ENCODE measurements at places on chromosomes 7 and 10. TPM values are rescaled to one million over a fixed set of nuclear protein-coding genes. Genes with fewer than 3 reads are reported as not detected.

- DNase-seq, result no peak
Measured at GRCh38 chr7:151342811-151343210, 1.2 kb downstream of the NUB1 start.

DNA sequence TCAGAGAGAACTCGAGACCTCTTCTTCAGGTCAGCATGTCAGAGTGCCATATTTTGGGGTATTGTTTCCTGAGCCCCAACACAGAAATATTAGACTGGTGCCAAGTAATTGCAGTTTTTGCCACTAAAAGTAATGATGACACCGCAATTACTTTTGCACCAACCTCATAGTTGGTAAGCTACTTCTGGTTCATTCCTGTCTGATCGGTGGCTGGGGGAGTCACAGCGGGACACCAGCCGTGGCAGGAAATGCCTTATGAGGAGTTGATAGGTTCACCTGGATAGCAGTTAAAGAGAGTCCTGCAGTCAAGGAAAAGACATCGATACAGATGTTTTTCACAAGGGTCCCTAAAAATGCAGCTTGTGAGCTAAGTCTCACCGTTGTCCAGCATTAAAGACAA is 23.9 kb upstream of the ATP6V0A4 start:
- DNase-seq, result peak; percentile 33

The DHX32 gene
- total RNA-seq, result 43.8 TPM

- DNase-seq, result peak; percentile 33
Measured at GRCh38 chr7:74572301-74572979, 85.1 kb upstream of the GTF2I start.

The ZCWPW1 gene
- 1.6 TPM for total RNA-seq

The OPN1SW gene
- not detected for total RNA-seq

The PNLIPRP3 gene
- total RNA-seq, result not detected

GRCh38 chr7:99120501-99120900 is 23.4 kb downstream of the SMURF1 start:
- no peak for DNase-seq

GRCh38 chr7:22865602-22865960 is 42.9 kb upstream of the TOMM7 start:
- no peak for DNase-seq

DNA sequence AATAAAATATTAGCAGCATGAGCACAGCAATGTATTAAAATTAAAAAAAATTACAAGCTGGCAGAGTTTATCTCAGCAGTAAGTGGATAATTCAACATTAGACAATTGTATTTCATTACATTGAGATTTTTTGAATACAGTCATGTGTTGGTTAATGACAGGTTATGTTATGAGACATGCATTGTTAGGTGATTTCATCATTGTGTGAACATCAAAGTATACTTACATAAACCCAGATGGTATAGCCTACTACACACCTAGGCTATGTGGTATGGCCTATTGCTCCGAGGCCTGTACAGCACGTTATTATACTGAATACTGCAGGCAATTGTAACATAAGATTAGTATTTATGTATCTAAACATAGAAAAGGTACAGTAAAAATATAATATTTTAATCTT is 29.7 kb downstream of the CCDC6 start:
- DNase-seq, result no peak

The DENND11 gene
- total RNA-seq, result 18.0 TPM

GRCh38 chr10:34223658-34224057 is 591.4 kb downstream of the PARD3 start:
- DNase-seq, result no peak

The FASTK gene
- total RNA-seq, result 86.3 TPM

DNA sequence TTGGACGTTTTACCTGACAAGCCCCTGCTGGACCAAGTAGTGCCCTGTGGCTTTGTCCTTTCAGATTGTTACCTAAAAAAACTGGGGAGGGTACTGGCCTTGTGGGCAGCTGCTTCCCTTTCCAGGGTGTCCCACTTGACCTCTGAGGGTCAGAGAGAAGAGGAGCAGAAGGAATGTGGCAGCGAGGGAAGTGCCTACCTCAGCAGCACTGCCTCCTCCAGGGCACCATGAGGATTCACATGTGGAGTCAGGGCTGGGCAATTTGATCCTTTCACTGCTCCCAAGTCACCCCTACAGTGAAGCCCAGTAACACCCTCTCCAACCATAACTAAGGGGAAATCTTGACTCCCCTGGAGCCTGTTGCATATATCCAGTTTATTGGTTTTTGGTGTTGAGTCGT is 64.6 kb downstream of the ITGB1 start:
- peak; percentile 38 for DNase-seq

GRCh38 chr10:85950921-85951320 is 415.7 kb downstream of the GRID1 start:
- no peak for DNase-seq

DNA sequence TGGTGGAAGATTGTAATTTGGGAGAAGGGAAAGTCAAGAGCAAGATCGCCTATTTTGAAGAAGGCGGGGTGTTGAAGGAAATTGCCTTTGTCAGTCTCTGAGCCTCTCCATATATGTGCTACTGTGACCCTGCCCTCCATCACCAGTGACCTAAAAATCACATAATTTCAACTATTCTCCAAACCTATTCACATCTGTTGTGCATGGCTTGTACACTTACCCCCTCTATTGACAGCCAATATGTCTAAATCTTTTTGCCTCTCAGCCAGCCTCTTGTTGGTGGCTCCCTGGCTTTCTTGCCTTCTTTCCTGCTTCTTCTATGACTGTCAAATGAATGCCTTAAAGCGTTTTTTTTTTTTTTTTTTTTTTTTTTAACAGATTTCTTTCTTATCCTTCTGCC is 295.6 kb downstream of the AUTS2 start:
- no peak for DNase-seq

DNA sequence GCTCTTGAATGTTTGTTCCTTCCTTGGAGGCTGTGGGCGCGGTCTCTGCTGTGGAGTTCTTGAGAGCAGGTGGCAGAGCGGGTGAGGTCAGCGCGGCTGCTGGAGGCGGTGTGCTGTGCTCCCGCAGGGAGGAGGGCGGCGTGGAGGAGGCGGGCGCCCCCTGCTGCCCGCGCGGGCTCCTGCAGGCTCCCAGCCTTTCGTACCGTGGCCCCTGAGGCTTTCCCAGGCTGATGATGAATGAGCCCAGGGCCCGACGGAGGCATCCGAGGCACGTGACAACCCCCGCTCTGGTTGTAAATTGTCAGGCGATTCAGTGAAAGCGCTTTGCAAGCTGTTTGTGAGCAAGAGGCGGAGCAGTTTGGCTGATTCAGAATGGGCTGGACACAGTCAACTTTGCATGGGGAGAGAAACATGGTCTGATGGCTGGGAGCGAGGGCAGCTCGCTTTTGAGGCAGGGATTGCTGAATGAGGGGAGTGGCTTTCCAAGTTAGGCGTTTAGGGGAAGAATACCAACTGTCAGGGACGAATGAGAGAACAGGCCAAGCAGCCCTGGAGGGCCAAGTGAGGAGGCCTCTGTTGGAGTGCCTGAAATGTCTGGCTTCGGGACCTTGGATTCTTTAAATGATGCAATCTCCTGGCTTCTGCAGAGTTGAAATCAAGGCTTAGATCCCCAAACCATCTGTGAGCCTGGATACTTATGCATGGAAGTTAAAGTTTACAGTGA is 46.6 kb downstream of the CDHR3 start:
- DNase-seq, result peak; percentile 95

The VWDE gene
- 22.8 TPM for total RNA-seq

DNA sequence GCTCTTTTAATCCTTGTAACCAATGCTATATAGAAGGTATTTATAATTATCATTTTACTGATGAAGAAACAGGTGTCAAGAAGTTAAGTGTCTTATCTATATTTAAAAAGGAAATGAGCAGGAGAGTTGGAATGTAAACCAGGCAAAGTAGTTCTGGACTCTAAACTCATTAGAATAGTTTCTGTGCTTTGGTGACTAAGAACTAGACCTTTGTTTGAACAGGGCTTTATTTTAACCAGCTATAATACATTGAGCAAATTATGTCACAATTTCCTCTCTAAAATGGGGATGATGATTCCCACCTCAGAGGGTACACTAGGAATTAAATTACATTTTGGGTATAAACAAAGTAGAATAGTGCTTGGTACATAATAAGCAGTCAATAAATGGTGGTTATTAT is 236.0 kb downstream of the MAGI2 start:
- no peak for DNase-seq

DNA sequence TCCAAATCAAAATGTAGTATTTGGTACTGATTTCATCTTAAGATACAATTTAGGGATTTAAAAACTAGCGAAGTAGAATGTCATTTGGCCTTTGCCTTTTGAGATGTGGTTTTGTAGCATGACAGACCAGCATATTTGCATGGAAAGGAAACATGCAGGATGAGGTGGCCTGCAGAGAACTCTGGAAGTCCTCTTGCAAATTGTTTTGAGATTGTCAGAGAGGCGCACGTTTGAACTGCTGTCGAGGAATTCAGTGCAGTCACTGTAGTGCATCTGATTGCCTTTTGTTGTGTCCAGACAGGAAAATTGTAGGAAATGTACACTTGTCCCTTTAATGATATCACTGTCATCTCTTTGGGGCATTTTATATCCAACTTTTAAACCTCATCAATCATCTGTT is 136.7 kb downstream of the CELF2 start:
- DNase-seq, result no peak

The ZRANB1 gene
- 24.6 TPM for total RNA-seq

- no peak for DNase-seq
Measured at GRCh38 chr7:134852625-134853024, 73.2 kb downstream of the CALD1 start.

- DNase-seq, result no peak
Measured at GRCh38 chr10:11353006-11353896, 258.2 kb downstream of the USP6NL start.

Data from H7 (cell line).